CD4-positive, alpha-beta memory T cell (primary cell): ENCODE measurements at places on chromosomes 3 and 15. TPM values are rescaled to one million over a fixed set of nuclear protein-coding genes. Genes with fewer than 3 reads are reported as not detected.

Gene SYNM
- polyA plus RNA-seq, result 0.09 TPM

Gene RGMA
- polyA plus RNA-seq, result not detected

Gene TM4SF4
- not detected for polyA plus RNA-seq

Gene STRC
- not detected for polyA plus RNA-seq

Gene LIPH
- polyA plus RNA-seq, result not detected

GRCh38 chr3:16522834-16523233, 9.3 kb upstream of the RFTN1 start:
- no peak overlapping the region for H3K4me3 ChIP-seq
- H3K27me3 ChIP-seq, result no peaks in the 10 kb centered on the region
- H3K36me3 ChIP-seq, result no peaks in the 10 kb centered on the region
- no peak overlapping the region for H3K27ac ChIP-seq
- no peak for DNase-seq
- no peaks in the 10 kb centered on the region for H3K4me1 ChIP-seq

GRCh38 chr3:46386205-46386604, 15.5 kb downstream of the CCR5 start:
- no peaks in the 10 kb centered on the region for H3K36me3 ChIP-seq
- H3K27ac ChIP-seq, result no peak overlapping the region
- peaks cover 11% of the 10 kb centered on the region for H3K4me1 ChIP-seq
- DNase-seq, result no peak
- no peak overlapping the region for H3K4me3 ChIP-seq
- no peaks in the 10 kb centered on the region for H3K27me3 ChIP-seq

GRCh38 chr15:58340176-58340575, 91.6 kb upstream of the LIPC start:
- H3K27me3 ChIP-seq, result no peaks in the 10 kb centered on the region
- H3K36me3 ChIP-seq, result no peaks in the 10 kb centered on the region
- no peak overlapping the region for H3K27ac ChIP-seq
- H3K4me1 ChIP-seq, result no peaks in the 10 kb centered on the region
- H3K4me3 ChIP-seq, result no peak overlapping the region

DNA sequence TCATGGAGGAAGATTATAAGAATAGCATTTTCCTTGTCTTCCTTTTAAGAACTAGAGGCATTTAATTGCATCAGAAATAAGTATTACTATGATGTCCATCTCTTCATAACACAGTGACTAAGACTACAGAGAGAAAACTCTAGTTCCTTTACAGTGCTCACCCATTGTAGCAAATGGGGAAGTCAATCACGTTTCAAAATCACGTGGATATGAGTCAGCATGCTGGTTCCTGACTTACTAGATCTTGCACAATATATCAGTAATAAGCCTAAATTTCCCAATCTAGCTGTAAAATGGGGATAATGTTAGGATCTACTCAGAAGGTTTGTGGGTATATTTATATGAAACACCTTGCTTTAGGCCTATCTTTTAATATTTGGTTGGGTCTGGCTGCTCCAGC, 254.8 kb upstream of the EOMES start:
- no peaks in the 10 kb centered on the region for H3K4me1 ChIP-seq
- no peak overlapping the region for H3K4me3 ChIP-seq
- H3K36me3 ChIP-seq, result no peaks in the 10 kb centered on the region

GRCh38 chr3:66037330-66037985, 1.3 kb downstream of the MAGI1 start:
- H3K4me3 ChIP-seq, result no peak overlapping the region
- no peak for DNase-seq
- no peaks in the 10 kb centered on the region for H3K36me3 ChIP-seq
- H3K27me3 ChIP-seq, result no peaks in the 10 kb centered on the region

GRCh38 chr3:141240687-141241615, 9.3 kb downstream of the PXYLP1 start:
- no peak for DNase-seq
- H3K4me1 ChIP-seq, result peaks cover 31% of the 10 kb centered on the region
- H3K36me3 ChIP-seq, result no peaks in the 10 kb centered on the region

- H3K4me1 ChIP-seq, result no peaks in the 10 kb centered on the region
- H3K27ac ChIP-seq, result no peak overlapping the region
- no peaks in the 10 kb centered on the region for H3K27me3 ChIP-seq
- no peak for DNase-seq
- H3K4me3 ChIP-seq, result no peak overlapping the region
Observed at GRCh38 chr3:135565546-135565945, 400.0 kb upstream of the PPP2R3A start.

DNA sequence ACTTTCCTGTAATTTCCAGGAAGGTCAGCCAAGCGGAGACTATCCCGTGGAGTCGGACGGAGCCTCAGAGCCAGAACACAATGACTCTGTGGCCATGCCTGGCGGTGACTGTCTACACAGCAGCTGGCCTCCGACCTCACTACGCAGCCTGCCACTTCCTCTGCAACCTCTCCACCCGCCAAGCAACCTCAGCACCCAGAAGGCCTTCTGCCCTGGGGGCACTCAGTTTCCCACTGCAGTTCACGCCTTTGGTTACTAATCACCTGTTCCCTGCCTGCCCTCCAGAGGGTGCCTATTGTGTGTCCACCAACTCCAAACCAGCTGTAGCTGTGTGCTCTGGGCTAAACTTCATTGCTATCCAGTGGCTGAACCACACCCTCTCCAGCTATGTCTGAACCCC, 44.0 kb downstream of the TM2D3 start:
- DNase-seq, result no peak
- H3K27me3 ChIP-seq, result no peaks in the 10 kb centered on the region
- no peaks in the 10 kb centered on the region for H3K36me3 ChIP-seq
- H3K4me3 ChIP-seq, result no peak overlapping the region
- H3K4me1 ChIP-seq, result no peaks in the 10 kb centered on the region
- H3K27ac ChIP-seq, result no peak overlapping the region

DNA sequence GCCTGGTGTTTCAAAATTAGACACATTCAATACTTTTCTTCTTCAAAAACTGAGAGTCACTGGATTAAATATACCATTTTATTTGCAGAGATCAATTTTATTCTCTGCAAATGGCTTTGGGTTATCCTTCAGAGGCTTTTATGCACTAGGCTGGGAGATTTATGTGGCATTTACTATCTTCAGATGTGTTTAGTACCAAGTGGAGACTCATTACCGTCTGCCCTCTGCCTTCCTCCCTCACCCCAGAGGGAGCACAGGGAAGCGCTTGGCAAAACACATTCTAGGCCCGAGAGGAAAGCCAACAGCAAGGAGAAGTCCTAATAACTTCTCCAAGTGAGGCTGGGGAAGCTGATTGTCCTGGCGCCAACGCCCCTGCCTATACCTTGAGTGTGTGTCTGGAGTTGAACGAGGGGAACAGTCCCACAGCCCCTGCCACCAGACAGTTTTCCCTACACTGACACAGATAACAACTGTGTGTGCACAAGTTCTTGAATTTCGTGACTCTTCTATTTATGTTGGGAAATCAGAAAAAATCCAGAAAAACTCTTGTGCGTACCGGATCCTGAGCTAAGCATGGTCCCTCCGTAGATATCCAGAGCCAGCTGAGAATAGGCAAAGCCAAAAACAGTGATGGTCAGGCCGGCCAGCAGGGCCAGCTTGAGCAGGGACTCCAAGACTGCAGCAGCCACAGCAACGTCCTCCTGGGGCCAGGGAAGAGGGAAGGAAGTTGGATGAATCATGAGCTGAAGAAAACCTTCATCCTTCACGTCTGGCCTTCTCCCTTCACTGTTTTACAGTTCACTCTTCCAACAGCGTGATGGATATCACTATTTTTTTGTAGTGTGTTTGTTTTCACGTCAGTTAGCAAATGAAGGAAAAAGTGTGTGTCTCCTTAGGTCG, 26.6 kb downstream of the RFT1 start:
- H3K27me3 ChIP-seq, result no peaks in the 10 kb centered on the region
- H3K4me3 ChIP-seq, result no peak overlapping the region
- peaks cover 21% of the 10 kb centered on the region for H3K36me3 ChIP-seq

DNA sequence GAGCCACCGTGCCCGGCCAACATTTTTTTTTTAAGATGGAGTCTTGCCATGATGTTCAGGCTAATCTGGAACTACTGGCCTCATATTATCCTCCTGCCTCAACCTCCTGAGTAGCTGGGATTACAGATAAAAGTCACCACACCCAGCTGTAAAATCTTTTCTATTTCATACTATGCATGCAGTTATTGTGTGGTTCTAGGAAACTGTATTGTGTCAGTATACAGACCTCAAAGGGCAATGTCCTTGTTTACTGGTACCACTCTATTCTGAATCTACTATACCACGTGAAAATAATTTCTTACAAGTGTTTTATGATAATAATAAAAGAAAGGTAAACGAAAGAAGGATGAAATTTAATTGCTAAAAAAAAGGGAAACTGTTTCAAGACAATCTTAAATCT, 123.5 kb upstream of the PTX3 start:
- no peaks in the 10 kb centered on the region for H3K4me1 ChIP-seq
- H3K4me3 ChIP-seq, result no peak overlapping the region
- no peak overlapping the region for H3K27ac ChIP-seq
- H3K27me3 ChIP-seq, result no peaks in the 10 kb centered on the region
- no peak for DNase-seq
- no peaks in the 10 kb centered on the region for H3K36me3 ChIP-seq

DNA sequence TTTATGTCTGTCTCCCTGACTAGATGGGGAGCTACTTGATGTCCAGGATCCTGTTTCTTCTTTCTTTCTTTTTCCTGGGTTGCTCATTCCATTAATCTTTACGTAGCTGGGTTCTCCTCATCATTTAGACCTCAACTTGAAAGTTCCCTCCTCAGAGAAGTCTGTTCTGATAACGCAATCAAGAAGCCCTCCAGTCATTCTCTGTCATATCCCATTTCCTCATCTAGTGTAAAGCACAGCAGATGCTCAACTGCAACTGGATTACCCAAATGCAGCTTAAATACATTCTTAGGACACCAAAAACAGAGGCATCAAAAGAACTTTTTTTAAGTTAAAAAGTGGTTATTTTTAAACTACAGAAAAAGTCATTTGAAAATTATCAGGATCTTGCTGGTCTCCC, 51.7 kb upstream of the ST3GAL6 start:
- DNase-seq, result no peak
- no peaks in the 10 kb centered on the region for H3K4me1 ChIP-seq
- H3K36me3 ChIP-seq, result no peaks in the 10 kb centered on the region
- no peak overlapping the region for H3K27ac ChIP-seq

GRCh38 chr3:144362126-144362525, 390.5 kb downstream of the DIPK2A start:
- no peaks in the 10 kb centered on the region for H3K27me3 ChIP-seq
- H3K4me3 ChIP-seq, result no peak overlapping the region
- no peaks in the 10 kb centered on the region for H3K4me1 ChIP-seq
- no peak overlapping the region for H3K27ac ChIP-seq
- H3K36me3 ChIP-seq, result no peaks in the 10 kb centered on the region

DNA sequence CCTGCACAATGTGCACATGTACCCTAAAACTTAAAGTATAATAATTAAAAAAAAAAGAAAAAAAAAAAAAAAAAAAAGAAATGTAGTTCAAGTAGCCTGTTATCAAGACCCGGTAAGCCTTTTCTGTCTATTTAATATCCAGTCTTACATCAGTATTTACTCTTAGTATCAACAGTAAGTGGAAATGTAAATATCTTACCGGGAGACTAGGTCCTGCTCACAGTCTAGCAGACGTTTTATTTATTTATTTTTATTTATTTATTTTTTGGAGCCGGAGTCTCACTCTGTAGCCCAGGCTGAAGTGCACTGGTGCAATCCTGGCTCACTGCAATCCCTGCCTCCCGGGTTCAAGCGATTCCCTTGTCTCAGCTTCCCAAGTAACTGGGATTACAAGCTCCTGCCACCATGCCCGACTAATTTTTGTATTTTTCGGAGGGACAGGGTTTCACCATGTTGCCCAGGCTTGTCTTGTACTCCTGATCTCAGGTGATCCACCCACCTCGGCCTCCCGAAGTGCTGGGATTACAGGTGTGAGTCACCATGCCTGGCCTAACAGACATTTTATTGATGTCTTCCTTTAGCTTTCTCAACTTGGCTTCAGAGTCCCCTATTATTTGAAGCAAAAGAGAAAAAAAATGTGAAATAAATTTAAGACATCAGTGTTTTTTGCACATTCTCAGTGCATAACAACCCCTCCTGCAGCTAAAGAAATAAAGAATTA, 19.9 kb downstream of the C2CD4B start:
- no peaks in the 10 kb centered on the region for H3K4me1 ChIP-seq
- no peaks in the 10 kb centered on the region for H3K27me3 ChIP-seq
- no peak overlapping the region for H3K4me3 ChIP-seq
- no peak overlapping the region for H3K27ac ChIP-seq
- no peak for DNase-seq
- H3K36me3 ChIP-seq, result no peaks in the 10 kb centered on the region

- H3K4me3 ChIP-seq, result peak within 1 kb of the TSS; percentile 11
- H3K36me3 ChIP-seq, result no peaks in the 10 kb centered on the region
- no peaks in the 10 kb centered on the region for H3K27me3 ChIP-seq
Observed at GRCh38 chr3:89107461-89108290, at the start of gene EPHA3. EPHA3 (plus strand) TSS chr3:89107621; CDS start chr3:89107749, 128 bp downstream.

- no peak overlapping the region for H3K4me3 ChIP-seq
- no peaks in the 10 kb centered on the region for H3K36me3 ChIP-seq
- H3K27ac ChIP-seq, result no peak overlapping the region
- H3K27me3 ChIP-seq, result no peaks in the 10 kb centered on the region
- no peak for DNase-seq
Observed at GRCh38 chr15:57743424-57743823, 36.9 kb downstream of the POLR2M start.

GRCh38 chr15:96515371-96515770, 184.9 kb downstream of the NR2F2 start:
- H3K27me3 ChIP-seq, result no peaks in the 10 kb centered on the region
- H3K36me3 ChIP-seq, result no peaks in the 10 kb centered on the region
- H3K27ac ChIP-seq, result no peak overlapping the region
- no peaks in the 10 kb centered on the region for H3K4me1 ChIP-seq
- DNase-seq, result no peak

DNA sequence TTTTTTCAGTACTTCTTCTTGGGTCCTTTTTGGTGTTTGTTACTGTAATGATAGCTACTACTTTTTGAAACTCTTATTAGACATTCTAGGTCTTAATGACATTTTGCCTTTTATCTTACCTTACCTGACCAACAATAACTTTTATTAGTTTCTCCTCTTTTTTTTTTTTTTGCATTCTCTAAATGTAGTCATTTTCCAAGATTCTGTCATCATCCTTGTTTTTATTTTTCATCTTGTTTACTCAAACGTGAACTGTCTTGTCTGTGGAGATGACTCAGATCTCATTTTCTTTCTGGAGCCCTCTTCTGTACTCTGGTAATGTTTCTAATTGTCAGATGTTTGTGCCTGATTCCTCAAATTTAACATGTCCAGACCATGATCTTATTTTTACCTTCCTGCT, 2.9 kb downstream of the ABHD5 start:
- H3K27ac ChIP-seq, result no peak overlapping the region
- no peak for DNase-seq
- no peaks in the 10 kb centered on the region for H3K36me3 ChIP-seq
- H3K27me3 ChIP-seq, result no peaks in the 10 kb centered on the region
- peaks cover 20% of the 10 kb centered on the region for H3K4me1 ChIP-seq

GRCh38 chr15:79602180-79602579, 170.0 kb downstream of the MINAR1 start:
- no peak overlapping the region for H3K27ac ChIP-seq
- no peaks in the 10 kb centered on the region for H3K36me3 ChIP-seq
- no peaks in the 10 kb centered on the region for H3K4me1 ChIP-seq
- DNase-seq, result no peak

- H3K36me3 ChIP-seq, result no peaks in the 10 kb centered on the region
- no peaks in the 10 kb centered on the region for H3K27me3 ChIP-seq
- H3K4me1 ChIP-seq, result no peaks in the 10 kb centered on the region
- no peak for DNase-seq
- no peak overlapping the region for H3K4me3 ChIP-seq
- H3K27ac ChIP-seq, result no peak overlapping the region
Observed at GRCh38 chr3:52068055-52068571, 11.7 kb upstream of the DUSP7 start.

GRCh38 chr15:38254051-38254883, 1.6 kb downstream of the SPRED1 start:
- H3K27me3 ChIP-seq, result no peaks in the 10 kb centered on the region
- H3K27ac ChIP-seq, result no peak overlapping the region
- DNase-seq, result peak; percentile 57
- peaks cover 30% of the 10 kb centered on the region for H3K4me1 ChIP-seq
- H3K36me3 ChIP-seq, result no peaks in the 10 kb centered on the region
